Bronchial epithelial cell (primary cell): ENCODE measurements at places on chromosomes 16 and 17.

DNA sequence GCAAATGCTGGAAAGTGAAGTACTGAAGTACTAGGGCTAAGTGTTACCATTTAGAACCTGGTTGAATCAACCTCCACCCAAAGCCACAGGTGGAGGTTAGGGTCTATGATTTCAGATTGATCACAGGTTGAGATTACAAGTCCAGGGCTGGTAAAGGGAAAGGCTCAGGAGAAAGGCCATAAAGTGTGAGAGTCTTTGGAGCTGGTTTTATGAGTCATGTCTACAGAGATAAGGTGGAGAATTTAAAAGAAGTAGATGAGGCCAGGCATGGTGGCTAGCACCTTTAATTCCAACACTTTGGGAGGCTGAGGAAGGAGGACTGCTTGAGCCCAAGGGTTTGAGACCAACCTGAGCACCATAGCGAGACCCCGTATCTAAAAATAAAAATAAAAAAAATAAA, 221.7 kb upstream of the CDH11 start:
- DNase-seq = no peak

GRCh38 chr17:30137158-30137557, 20.5 kb downstream of the NSRP1 start:
- DNase-seq = no peak

DNA sequence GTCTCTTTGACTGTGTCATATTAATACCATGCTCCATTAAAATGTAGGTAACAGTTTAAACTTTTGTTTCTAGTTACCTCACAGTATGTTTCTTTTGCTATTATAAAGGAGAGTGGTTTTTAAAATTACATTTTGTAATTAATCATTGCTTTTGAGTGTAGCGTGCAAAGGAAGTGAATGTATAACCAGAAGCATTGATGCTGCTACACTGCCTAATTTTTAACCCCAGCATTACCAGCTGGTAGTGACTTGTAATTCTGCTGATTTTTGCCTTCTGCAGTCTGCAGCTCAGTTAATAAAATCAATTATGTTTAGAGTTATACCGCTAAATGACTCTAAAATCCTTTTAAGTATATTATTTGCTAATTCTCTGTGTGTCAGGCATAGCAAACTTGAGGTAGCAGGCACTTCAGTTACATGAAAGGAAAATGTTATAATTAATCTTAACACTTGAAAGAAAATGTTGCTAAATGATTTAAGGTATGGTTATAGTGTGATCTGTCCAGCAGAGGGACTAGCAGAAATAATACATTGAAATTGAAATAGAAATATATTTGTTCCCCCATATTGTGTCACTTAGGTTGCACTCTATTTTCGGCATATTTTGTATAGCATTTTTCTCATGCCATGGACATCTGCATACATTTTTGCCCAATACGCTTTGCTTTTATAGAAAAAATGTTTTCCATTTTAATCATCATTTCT, 388.5 kb downstream of the CNTNAP4 start:
- no peak for DNase-seq

- DNase-seq = peak; percentile 86
Observed at GRCh38 chr17:4899341-4900230, at the start of gene C17orf107. Gene C17orf107, plus strand, starts transcription at chr17:4899536. Its CDS starts 227 bp downstream, at chr17:4899763.

DNA sequence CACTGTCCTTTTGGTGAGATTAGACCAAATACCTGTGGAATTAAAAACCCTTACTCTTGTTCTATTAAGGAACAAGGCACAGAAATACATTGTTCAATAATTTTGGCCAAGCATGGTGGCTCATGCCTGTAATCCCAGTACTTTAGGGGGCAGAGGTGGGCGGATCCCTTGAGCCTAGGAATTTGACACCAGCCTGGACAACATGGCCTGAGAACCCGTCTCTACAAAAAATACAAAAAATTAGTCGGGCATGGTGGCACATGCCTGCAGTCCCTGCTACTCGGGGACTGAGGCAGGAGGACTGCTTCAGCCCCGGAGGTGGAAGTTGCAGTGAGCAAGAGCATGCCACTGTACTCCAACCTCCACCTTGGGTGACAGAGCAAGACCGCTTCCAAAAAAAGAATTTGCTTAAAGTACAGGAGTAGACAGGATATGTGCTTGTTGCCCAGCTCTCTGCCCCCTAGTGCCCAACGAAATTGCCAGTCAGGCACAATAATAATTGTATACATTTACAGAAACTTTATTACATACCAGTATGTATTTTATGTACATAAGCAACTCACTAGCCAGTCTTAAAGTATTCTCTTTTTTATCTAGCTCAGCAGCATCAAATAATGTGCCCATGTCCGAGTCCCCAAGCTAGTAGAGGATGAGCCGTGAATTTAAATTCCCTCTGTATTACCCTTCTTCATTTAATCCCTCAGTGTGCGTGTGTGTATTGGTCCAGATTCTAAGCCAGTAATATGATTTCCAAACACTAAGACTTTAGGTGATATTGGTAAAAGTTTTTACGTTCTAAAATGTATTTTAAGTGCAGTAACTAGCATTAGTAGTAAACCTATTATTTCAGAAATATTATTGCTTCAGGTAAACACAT, 1.4 kb downstream of the THUMPD1 start:
- peak; percentile 39 for DNase-seq

DNA sequence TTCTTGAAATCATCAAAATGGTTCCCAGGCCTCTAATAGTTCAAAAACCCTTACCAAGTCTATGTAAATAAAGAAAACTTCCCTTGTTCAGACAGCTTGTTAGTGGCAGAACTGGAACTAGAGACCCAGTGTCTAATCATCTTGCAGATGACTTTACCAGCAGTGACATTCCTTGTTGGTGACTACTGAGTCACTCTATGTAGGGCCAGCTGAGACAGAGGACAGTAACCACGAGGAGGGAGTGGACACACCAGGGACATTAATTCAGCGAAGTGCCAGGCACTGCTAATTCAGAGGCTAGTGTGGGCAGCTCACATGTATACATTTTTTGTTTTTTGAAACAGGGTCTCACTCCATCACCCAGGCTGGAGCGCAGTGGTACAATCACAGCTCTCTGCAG, 6.1 kb upstream of the HEATR3 start:
- DNase-seq = no peak

DNA sequence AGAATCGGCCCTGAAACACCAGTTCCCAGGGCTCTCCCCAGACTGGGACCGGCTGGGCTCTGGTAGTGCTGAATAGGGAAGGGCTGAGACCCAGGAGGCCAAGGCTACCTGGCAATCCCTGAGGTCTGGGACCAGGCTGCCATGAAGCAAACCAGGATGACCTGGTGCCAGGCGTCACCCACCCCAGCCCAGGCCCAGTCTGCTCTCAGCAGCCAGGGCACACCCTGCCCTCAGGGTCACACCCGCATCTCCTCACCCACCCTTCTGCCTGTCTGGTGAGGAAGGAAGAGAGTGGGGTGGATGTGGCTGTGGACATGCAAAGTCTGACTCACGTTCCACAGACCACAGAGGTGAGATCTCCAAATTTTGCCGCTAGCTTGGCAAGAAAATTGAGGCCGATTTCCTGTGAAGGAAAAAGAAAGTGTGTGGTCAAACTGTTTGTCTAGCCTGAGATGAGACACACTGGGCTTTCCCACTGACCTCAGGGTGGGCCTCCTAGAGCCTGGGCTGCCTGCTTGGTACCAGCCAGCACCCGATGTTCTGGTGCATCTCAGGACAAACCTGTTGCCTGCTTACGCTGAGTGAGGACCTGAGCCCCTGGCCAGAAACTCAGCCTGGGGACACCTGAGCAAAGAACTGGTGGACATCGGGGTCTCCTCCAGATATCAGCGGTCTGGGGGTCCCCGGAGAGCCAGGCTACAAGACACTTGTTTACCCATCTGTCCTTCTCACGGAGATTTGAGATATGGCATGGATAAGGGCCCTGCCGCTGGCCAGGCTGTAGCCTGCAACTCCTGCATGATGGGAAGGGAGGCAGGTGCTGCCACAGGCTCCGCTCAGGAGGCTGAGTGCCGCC, 6.3 kb upstream of the RAB37 start:
- DNase-seq = no peak

GRCh38 chr17:16003841-16004240, 4.2 kb downstream of the TTC19 start:
- DNase-seq = no peak
